ENCODE measurements at places on chromosomes 6 and 20.

GRCh38 chr6:35503534-35503933, 6.7 kb upstream of the TEAD3 start:
- no peak for DNase-seq

GRCh38 chr20:41052742-41053419, 24.3 kb downstream of the TOP1 start:
- no peak for DNase-seq

DNA sequence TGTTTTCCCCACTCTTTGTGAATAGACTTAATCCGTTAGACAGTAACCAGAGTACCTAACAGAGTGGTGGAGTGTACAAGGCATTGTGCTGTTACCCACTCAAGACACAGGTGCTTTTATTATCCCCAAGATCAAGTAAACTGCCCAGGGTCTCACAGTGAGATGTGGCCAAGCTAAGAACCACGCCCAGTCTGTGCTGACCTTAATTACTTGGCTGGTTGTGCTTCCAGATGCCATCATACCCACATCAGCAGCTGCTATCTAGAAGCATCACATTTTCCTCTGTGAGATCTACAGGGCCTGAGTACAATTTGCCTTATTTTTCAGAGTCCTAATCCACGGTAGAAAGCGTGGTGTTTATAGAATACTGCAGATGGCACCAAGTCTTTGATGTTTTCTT, 70.3 kb downstream of the GFRA4 start:
- no peak for DNase-seq

GRCh38 chr20:34016736-34017135, 23.0 kb downstream of the RALY start:
- DNase-seq, result no peak

DNA sequence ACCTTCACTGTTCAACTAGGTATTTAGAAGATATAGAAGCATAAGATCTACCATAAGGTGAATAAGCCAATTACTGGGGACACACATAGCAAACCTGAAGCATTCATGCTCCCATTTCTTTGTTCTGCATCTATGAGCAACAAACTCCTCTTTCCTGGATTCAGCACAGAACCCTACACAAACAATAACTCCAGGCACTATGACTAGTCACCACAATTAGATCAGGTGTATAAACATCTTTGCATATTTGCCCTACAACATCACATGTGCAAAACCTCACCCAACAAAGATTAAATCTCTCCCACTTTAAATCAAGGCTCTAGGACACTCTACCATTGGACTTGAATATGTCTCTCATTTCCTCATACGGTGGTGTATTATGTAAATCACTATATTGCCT, 652.3 kb downstream of the EPHA7 start:
- DNase-seq, result no peak

DNA sequence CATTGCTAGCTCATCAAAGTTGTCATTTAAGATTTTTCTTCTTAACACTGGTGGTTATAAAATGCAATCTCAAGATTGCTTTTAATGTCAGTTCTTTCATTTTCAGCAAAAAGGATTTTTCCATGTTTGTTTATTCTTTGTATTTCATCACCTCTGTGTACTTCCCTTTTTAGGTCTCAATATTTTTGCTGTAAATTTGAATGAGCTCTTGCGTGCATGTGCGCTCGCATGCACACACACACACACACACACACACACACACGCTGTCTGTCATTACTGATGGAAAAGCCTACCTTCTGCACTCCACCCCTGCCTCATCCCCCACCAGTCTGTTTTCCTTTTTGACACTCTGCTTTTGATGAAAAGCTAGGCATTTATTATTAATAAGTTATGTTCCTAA, 85.3 kb upstream of the FYN start:
- no peak for DNase-seq

DNA sequence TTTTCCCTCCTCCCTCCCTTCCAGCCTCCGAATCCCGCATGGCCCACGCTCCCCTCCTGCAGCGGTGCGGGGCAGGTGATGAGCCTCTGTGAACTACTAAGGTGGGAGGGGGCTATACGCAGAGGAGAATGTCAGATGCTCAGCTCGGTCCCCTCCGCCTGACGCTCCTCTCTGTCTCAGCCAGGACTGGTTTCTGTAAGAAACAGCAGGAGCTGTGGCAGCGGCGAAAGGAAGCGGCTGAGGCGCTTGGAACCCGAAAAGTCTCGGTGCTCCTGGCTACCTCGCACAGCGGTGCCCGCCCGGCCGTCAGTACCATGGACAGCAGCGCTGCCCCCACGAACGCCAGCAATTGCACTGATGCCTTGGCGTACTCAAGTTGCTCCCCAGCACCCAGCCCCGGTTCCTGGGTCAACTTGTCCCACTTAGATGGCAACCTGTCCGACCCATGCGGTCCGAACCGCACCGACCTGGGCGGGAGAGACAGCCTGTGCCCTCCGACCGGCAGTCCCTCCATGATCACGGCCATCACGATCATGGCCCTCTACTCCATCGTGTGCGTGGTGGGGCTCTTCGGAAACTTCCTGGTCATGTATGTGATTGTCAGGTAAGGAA, at the start of gene OPRM1:
Gene OPRM1 (plus strand): TSS at position 10 of the 612 bp plus-strand sequence. CDS start 305 bp downstream, at position 315.
- DNase-seq, result peak; percentile 25

GRCh38 chr6:106512968-106513574, 116.2 kb downstream of the RTN4IP1 start:
- no peak for DNase-seq

GRCh38 chr20:56423211-56423610, 11.2 kb downstream of the CASS4 start:
- no peak for DNase-seq

DNA sequence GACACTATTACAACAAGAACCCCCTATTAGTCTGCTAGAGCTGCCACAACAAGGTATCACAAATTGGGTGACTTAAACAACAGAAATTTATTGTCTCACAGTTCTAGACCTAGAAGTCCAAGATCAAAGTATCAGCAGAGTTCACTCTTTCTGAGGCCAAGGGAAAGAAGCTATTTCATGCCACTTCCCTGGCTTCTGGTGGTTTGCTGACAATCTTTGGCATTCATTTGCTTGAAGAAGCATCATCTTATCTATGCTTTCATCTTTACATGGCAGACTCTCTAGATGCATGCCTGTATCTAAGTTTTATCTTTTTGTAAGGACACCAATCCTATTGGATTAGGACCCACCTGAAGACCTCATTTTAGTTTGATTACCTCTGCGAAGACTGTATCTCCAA, 296.8 kb upstream of the MARCKS start:
- DNase-seq, result no peak

DNA sequence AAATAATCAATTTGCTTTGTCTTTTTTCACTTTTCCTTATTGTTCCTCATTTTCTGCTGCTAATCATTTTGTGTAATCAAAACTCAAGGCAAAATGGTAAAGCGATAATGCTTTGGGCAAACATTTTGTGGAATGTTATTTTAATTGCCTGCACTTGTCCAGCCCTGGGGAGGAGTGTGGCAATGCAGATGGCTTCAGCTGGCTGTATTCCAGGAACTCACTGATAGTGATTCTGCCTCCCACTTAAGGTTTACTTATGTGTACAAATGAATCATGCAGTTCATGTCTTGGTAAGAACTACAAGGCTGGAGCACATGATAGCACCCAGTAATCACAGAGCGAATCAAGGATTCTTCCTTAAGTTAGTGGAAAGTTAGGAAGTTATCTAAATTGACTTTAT, 107.8 kb downstream of the COL19A1 start:
- DNase-seq, result no peak
